A549 treated with DMSO at 1 μM for 4 hours (cell line): ENCODE measurements at places on chromosomes 2 and 18. TPM values are rescaled to one million over a fixed set of nuclear protein-coding genes. Genes with fewer than 3 reads are reported as not detected.

BCL2 gene
- total RNA-seq: 0.48 to 0.84 TPM (median 0.71 TPM) in 5 replicates

SETBP1 gene
- 0.65 to 0.87 TPM (median 0.79 TPM) in 5 replicates for total RNA-seq

C1GALT1C1L gene
- total RNA-seq: 1.7 to 2.3 TPM (median 2.1 TPM) in 5 replicates

IGFBP2 gene
- total RNA-seq: 66.1 to 77.6 TPM (median 74.9 TPM) in 5 replicates

CYP26B1 gene
- total RNA-seq: 12.2 to 15.5 TPM (median 14.9 TPM) in 5 replicates

LYPD6B gene
- not detected in 5 replicates for total RNA-seq

ICOS gene
- total RNA-seq: not detected in 5 replicates

SGPP2 gene
- total RNA-seq: 0.15 to 0.31 TPM (median 0.20 TPM) in 5 replicates

APOB gene
- total RNA-seq: not detected in 5 replicates

CDKL4 gene
- total RNA-seq: not detected in 5 replicates

PAX3 gene
- total RNA-seq: not detected in 5 replicates

RAB6C gene
- not detected in 5 replicates for total RNA-seq

CEBPZ gene
- total RNA-seq: 73.5 to 86.2 TPM (median 81.7 TPM) in 5 replicates

CCDC141 gene
- not detected in 5 replicates for total RNA-seq

TMX3 gene
- 18.4 to 26.8 TPM (median 23.0 TPM) in 5 replicates for total RNA-seq

SPRED2 gene
- total RNA-seq: 28.5 to 37.7 TPM (median 34.3 TPM) in 5 replicates

RAB27B gene
- total RNA-seq: 11.2 to 20.5 TPM (median 14.8 TPM) in 5 replicates

TM4SF20 gene
- total RNA-seq: 8.0 to 11.5 TPM (median 10.6 TPM) in 5 replicates

MZT2A gene
- 116 to 187 TPM (median 178 TPM) in 5 replicates for total RNA-seq

FBLN7 gene
- total RNA-seq: 0.42 to 0.86 TPM (median 0.55 TPM) in 5 replicates

TLX2 gene
- 0.14 to 0.43 TPM (median 0.25 TPM) in 5 replicates for total RNA-seq

DBI gene
- total RNA-seq: 376 to 494 TPM (median 393 TPM) in 5 replicates

THOC1 gene
- total RNA-seq: 16.3 to 21.7 TPM (median 21.0 TPM) in 5 replicates

CD226 gene
- total RNA-seq: 0.02 to 0.17 TPM (median 0.07 TPM) in 5 replicates

EML6 gene
- 1.3 to 1.8 TPM (median 1.5 TPM) in 5 replicates for total RNA-seq

ZSWIM2 gene
- not detected in 5 replicates for total RNA-seq

DNAJC5G gene
- not detected in 5 replicates for total RNA-seq

UGT1A6 gene
- 1.1 to 1.3 TPM (median 1.3 TPM) in 5 replicates for total RNA-seq

HAAO gene
- 0.07 to 0.18 TPM in 2 of 5 replicates, not detected in the others for total RNA-seq

CCDC68 gene
- 3.2 to 5.8 TPM (median 3.9 TPM) in 5 replicates for total RNA-seq

PIEZO2 gene
- total RNA-seq: 0.73 to 1.0 TPM (median 0.74 TPM) in 5 replicates

KCNG2 gene
- total RNA-seq: not detected in 5 replicates

PCARE gene
- total RNA-seq: not detected in 5 replicates

GCG gene
- not detected in 5 replicates for total RNA-seq

SOCS6 gene
- 25.9 to 37.4 TPM (median 32.4 TPM) in 5 replicates for total RNA-seq

MATN3 gene
- 8.9 to 15.9 TPM (median 12.6 TPM) in 5 replicates for total RNA-seq

RTTN gene
- total RNA-seq: 4.1 to 7.3 TPM (median 6.9 TPM) in 5 replicates

PELI1 gene
- 1.1 to 1.8 TPM (median 1.4 TPM) in 5 replicates for total RNA-seq

DHRS9 gene
- 2.4 to 3.9 TPM (median 3.1 TPM) in 5 replicates for total RNA-seq

PTGR3 gene
- total RNA-seq: 13.0 to 16.7 TPM (median 16.0 TPM) in 5 replicates

ACMSD gene
- not detected in 5 replicates for total RNA-seq

MOCOS gene
- 2.9 to 4.0 TPM (median 3.8 TPM) in 5 replicates for total RNA-seq

RBKS gene
- 6.5 to 8.8 TPM (median 7.3 TPM) in 5 replicates for total RNA-seq

MAP3K19 gene
- total RNA-seq: not detected in 5 replicates

GCKR gene
- 0.13 to 0.62 TPM (median 0.27 TPM) in 5 replicates for total RNA-seq

EGR4 gene
- total RNA-seq: 0.11 to 0.32 TPM (median 0.25 TPM) in 5 replicates

TUBA4A gene
- total RNA-seq: 365 to 546 TPM (median 419 TPM) in 5 replicates

C2orf72 gene
- 4.6 to 8.6 TPM (median 6.5 TPM) in 5 replicates for total RNA-seq

PROKR1 gene
- total RNA-seq: 0.02 to 0.04 TPM in 2 of 5 replicates, not detected in the others

ALK gene
- total RNA-seq: 0.04 TPM in 1 of 5 replicates, not detected in the others
